Thymus (tissue), 14 donors: ENCODE measurements at places on chromosomes 12 and 14. TPM values are rescaled to one million over a fixed set of nuclear protein-coding genes. Genes with fewer than 3 reads are reported as not detected.
A peak's percentile ranks its signal among the peaks of the same experiment; 100 is the strongest.

DNA sequence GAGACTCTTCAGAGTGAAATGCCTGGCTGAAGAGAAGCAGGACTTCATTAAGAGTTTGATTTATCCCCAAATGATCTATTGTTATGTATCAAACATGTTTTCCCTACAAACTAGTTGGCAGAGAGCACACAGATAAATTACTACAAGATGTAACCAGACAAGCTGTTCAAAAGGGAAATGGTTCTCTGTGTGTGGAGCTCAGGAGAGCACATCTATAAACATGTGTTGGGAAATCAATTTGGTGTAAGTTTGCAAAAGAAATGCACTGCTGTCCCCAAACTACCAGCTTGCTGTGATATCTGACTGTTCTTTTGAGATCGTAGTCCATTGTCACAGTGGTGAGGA, 159.2 kb downstream of the PAH start:
- H3K27ac ChIP-seq: no peak overlapping the region
- DNase-seq: no peak
- H3K27me3 ChIP-seq: no peaks in the 10 kb centered on the region
- H3K4me3 ChIP-seq: no peak overlapping the region

GRCh38 chr14:85319998-85320630, 209.8 kb upstream of the FLRT2 start:
- no peak overlapping the region for H3K4me3 ChIP-seq
- no peaks in the 10 kb centered on the region for H3K27me3 ChIP-seq
- H3K27ac ChIP-seq: no peak overlapping the region
- no peaks in the 10 kb centered on the region for H3K4me1 ChIP-seq

CYP27B1 gene
- polyA plus RNA-seq: 0.82 TPM

GRCh38 chr12:122078141-122079032, at the start of gene MLXIP:
Gene MLXIP (plus strand): TSS chr12:122078756. CDS start chr12:122078854, 98 bp downstream.
- H3K27me3 ChIP-seq: no peaks in the 10 kb centered on the region
- H3K4me3 ChIP-seq: peak within 1 kb of the TSS; percentile 91
- H3K27ac ChIP-seq: peak within 1 kb of the TSS; percentile 91
- peaks cover 49% of the 10 kb centered on the region for H3K4me1 ChIP-seq

GRCh38 chr12:104668274-104668718, 211.5 kb downstream of the CHST11 start:
- H3K27me3 ChIP-seq: no peaks in the 10 kb centered on the region
- no peak overlapping the region for H3K4me3 ChIP-seq
- peaks cover 54% of the 10 kb centered on the region for H3K4me1 ChIP-seq
- H3K36me3 ChIP-seq: peaks cover 6% of the 10 kb centered on the region

ADCY6 gene
- 6.1 TPM for polyA plus RNA-seq

DNA sequence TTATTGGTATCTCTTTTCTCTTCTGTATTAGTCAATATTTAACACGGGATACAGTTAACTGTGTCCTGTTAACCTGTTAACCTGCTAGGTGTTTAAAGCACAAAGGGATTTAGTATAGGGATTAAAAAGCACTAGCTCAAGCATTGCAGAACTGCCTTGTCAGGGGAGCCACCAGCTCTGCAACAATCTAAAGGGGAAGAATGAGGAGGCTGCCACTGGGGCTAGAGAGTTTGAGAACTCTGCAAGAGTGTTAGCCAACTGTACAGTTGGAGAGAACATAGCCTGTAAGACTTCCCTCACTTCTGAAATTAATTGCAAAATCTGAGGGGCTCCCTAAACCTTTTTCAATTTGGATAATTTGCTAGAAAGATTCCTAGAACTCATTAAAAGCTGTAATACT, 6.5 kb upstream of the VRK1 start:
- no peaks in the 10 kb centered on the region for H3K36me3 ChIP-seq
- no peak overlapping the region for H3K27ac ChIP-seq
- no peaks in the 10 kb centered on the region for H3K4me1 ChIP-seq

GRCh38 chr14:32304296-32304695, 24.8 kb upstream of the AKAP6 start:
- no peaks in the 10 kb centered on the region for H3K4me1 ChIP-seq
- no peaks in the 10 kb centered on the region for H3K27me3 ChIP-seq
- DNase-seq: no peak
- H3K27ac ChIP-seq: no peak overlapping the region
- no peak overlapping the region for H3K4me3 ChIP-seq

IL23A gene
- polyA plus RNA-seq: 11.6 TPM

FOXG1 gene
- 11.4 TPM for polyA plus RNA-seq

DNA sequence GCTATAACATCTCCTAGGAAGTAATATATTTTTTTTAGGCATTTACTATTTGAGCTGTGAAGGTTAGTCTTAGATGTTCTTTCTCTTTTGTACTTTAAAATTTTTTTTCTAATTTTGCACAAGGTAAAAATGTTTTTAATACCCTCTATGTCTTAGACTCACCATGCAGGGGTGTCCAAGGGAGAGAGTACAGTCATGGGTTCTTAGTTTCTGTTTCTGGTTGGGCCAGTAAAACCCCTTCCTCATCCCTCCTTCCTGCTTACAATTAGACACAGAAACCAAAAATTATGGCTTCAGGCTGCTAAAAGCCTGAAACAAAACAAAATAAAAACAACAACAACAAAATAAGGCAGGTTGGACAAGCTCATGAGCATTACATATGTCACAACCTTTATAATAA, 193.0 kb downstream of the SYT1 start:
- H3K27ac ChIP-seq: no peak overlapping the region
- H3K4me1 ChIP-seq: no peaks in the 10 kb centered on the region
- DNase-seq: no peak
- no peaks in the 10 kb centered on the region for H3K27me3 ChIP-seq
- no peak overlapping the region for H3K4me3 ChIP-seq

DNA sequence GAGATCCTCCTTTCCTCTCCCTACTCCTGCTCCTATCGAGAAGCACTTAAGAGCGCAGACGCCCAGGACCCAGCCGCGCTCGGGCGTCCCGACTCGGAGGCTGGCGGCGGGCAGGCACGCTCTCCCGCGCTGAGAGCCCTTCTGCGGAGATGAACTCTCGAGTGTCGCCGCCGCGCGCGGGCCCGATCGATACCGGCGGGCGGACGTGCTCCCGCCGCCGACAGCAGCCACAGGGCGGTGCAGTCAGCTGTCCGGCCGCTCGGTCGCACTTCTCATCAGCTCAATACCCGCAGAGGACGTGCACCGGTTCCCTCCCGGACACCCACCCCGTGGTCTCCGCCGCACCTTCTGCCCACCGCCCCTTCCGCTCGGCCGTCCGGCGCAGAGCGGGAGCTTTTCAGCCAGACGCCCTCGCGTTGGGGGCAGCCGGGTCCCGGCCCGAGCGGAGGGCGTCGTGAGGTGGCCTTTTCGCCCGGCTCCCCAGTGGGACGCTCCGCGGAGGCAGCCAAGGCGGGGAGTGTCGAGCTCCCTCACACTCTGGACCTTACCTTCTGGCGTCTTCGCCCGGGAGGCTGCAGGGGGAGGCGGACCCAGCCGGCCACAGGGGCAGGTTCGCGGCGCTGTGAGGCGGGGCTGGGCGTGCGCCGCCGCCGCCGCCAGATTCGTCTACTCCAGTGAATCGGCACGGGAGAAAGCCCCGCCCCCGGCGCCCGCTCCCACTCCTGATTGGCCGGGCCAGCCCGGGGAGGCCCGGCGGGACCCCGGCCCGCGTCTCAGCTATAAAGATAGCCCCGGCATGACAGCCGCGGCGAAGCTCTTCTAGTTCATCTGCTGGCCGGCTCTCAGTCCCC, at the start of gene INSM2:
Gene INSM2, plus strand, starts transcription at position 808 of the 851 bp plus-strand sequence. CDS start 89 bp downstream, outside the sequence.
- peak; percentile 43 for DNase-seq
- peaks cover 76% of the 10 kb centered on the region for H3K27me3 ChIP-seq
- H3K27ac ChIP-seq: no peak within 1 kb of the TSS

SDS gene
- 26.3 TPM for polyA plus RNA-seq

DNA sequence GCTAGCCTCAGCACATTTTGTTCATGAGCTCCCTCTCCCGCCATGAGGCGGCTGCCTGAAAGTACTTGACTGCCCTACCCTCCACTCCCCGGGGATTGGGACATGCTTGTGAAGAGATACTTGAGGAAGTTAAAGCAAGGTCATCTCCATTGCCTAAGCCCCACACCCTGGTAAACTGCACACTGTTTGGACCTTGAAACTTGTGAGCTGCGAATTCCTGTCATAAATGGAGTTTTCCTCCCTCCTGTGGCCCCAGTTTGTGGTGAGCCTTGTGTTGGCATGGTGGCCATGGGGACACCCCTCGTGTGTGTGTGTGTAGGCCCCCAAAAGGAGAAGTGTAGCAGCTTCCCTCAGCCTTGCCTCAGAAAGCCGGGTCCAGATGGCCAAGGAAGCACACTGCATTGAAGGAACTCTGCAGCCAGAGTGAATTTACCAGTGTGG, 395.5 kb downstream of the ZFP36L1 start:
- no peak for DNase-seq
- no peaks in the 10 kb centered on the region for H3K36me3 ChIP-seq
- no peak overlapping the region for H3K4me3 ChIP-seq

DNA sequence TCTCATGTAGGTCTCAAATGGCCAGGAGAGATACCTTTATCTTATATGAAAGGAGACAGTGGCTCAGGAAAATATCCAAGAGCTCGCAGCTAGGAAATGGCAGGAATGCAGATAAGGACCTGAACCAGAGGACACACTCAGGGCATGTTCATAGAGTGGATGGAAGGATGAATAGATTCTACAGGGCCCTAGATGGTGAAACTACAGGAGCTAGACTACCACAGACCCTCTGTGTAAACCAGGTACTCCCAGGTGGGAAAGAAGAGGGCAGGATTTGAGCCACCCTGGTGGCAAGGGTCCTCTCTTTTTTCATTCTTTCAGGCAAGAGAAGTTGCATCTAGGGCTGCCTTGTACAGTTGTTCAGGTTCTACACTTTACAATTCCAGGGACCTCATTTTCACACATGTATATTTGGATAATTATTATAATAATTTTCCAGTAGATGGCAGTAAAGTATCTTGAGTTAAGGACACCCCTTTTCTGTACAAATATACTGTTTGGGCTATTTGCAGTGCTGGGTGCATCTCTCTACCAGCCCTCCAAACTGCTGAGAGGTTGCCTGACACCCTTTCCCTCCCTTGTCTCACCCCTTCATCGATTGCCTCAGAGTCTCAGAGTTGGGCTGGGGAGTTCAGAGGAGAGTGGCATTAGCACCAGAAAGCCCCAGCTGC, 10.5 kb upstream of the ZDHHC22 start:
- no peaks in the 10 kb centered on the region for H3K36me3 ChIP-seq
- no peaks in the 10 kb centered on the region for H3K4me1 ChIP-seq
- H3K27me3 ChIP-seq: no peaks in the 10 kb centered on the region
- no peak overlapping the region for H3K27ac ChIP-seq

PWP1 gene
- polyA plus RNA-seq: 33.8 TPM

DNA sequence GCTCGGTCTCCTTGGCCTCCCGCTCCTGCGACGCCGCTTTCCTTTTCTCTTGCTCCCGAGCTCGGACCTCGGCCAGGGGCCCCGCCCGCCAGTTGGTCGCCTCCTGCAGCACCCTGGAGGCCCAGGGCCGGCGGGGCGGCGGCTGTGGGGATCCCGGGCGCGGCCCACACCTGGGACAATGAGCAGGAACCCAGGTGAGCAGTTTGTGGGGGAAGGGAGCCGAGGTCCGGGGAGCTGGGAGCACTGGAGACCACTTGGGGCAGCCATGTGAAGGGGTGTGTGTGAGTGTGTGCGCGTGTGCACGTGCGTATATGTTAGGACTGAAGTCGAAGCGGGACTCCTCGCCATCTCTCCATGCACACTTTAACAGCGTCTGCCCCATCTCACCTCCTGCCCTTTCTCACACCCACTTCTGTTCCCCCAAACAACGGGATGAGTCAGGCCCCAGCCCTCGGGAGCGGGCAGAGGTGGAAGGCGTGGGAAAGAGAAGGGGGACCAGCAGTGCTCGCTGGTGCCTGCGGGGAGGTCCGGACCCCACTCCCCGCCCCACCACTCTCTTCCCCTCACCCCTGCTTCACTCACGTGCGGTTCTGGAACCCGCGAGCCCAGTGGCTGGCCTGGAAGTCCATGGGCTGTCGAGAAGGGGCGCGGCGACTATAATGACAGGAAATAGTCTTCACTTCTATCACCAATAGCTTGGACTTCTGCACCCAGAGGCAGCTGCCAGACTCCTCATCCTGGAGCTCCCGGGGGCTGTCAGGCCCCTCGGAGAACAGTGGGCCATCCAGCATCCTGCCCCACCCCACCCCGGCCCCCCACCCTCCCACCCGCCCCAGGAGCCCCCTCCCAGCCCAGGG, 450 bp downstream of the DDN start:
- peaks cover 24% of the 10 kb centered on the region for H3K36me3 ChIP-seq
- DNase-seq: no peak
- peaks cover 17% of the 10 kb centered on the region for H3K4me1 ChIP-seq

- DNase-seq: no peak
- no peak overlapping the region for H3K27ac ChIP-seq
- no peaks in the 10 kb centered on the region for H3K36me3 ChIP-seq
- no peak overlapping the region for H3K4me3 ChIP-seq
- no peaks in the 10 kb centered on the region for H3K4me1 ChIP-seq
- H3K27me3 ChIP-seq: peaks cover 37% of the 10 kb centered on the region
Measured at GRCh38 chr14:99802301-99803105, 9.3 kb downstream of the EML1 start.

RASSF9 gene
- polyA plus RNA-seq: 0.94 TPM

LALBA gene
- 0.68 TPM for polyA plus RNA-seq

SLC6A15 gene
- 0.32 TPM for polyA plus RNA-seq

- H3K27ac ChIP-seq: no peak overlapping the region
- H3K36me3 ChIP-seq: no peaks in the 10 kb centered on the region
- H3K4me3 ChIP-seq: no peak overlapping the region
- H3K4me1 ChIP-seq: no peaks in the 10 kb centered on the region
- DNase-seq: no peak
Measured at GRCh38 chr14:104938960-104939359, 14.3 kb downstream of the PLD4 start.

DNA sequence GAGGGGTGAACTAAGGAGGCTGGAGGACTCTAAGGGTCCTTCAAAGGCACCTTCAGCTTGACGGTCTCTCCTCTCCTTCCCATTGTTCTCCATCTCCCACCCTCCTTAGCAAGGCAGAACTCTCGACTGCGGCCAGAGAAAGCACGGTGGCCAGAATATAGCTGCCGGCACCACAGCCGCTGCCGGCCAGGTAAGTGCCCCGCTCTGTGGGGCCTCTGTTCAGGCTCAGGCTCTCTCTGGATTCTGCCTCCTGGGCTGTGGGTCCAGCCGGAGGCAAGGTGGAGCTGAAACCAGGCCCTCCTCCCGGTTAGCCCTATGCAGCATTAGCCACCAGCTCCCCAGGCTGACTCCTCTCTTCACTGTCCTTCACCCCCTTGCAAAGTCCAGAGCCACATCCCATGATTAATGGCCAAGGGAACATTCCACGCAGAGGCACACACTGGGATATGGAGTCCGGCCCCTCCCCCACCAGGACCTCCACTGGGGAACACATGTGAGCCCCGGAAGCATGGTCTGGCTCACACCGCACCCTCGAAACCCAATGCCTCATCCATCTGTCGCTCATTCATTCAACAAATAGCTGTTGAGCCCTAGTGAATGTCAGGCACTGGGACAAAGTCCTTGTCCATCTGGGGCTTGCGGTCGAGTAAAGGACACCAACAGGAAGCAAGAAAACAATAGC, 25.2 kb downstream of the LTBP2 start:
- H3K4me3 ChIP-seq: no peak overlapping the region
- peaks cover 2% of the 10 kb centered on the region for H3K4me1 ChIP-seq
- DNase-seq: no peak
- H3K27ac ChIP-seq: no peak overlapping the region
- H3K27me3 ChIP-seq: no peaks in the 10 kb centered on the region
